ENCODE measurements at places on chromosomes 12 and 14. TPM values are rescaled to one million over a fixed set of nuclear protein-coding genes. Genes with fewer than 3 reads are reported as not detected.

The CAND1 gene
- total RNA-seq, result 47.8 TPM

The JPH4 gene
- 0.12 TPM for total RNA-seq

The GPR132 gene
- 1.4 TPM for total RNA-seq

The ADGRD1 gene
- total RNA-seq, result 22.0 TPM

The MMP14 gene
- 658 TPM for total RNA-seq

The PTPRO gene
- total RNA-seq, result 0.09 TPM

The DIO2 gene
- total RNA-seq, result 0.09 TPM

The DEPDC4 gene
- total RNA-seq, result 0.35 TPM

The OLR1 gene
- 5.1 TPM for total RNA-seq

The PPP2R5E gene
- total RNA-seq, result 9.5 TPM

The DCN gene
- 2,317 TPM for total RNA-seq

The INSM2 gene
- total RNA-seq, result not detected

The KLRK1 gene
- not detected for total RNA-seq

The TROAP gene
- total RNA-seq, result 1.6 TPM

The IFNG-AS1 gene
- not detected for total RNA-seq

The KRT78 gene
- not detected for total RNA-seq

The NANOG gene
- total RNA-seq, result not detected

The CNIH1 gene
- total RNA-seq, result 289 TPM

The TAS2R31 gene
- total RNA-seq, result 0.35 TPM

The CD4 gene
- 0.35 TPM for total RNA-seq

The NKX2-8 gene
- not detected for total RNA-seq

The DEGS2 gene
- total RNA-seq, result 0.09 TPM

The PPP1R36 gene
- total RNA-seq, result not detected

The GTF2H3 gene
- total RNA-seq, result 24.3 TPM

The ACOT4 gene
- total RNA-seq, result 0.09 TPM

The CLEC6A gene
- not detected for total RNA-seq

The ANGEL1 gene
- 6.2 TPM for total RNA-seq

The FLRT2 gene
- total RNA-seq, result 80.2 TPM

The NXPH4 gene
- 14.1 TPM for total RNA-seq

The CLEC7A gene
- total RNA-seq, result not detected

The CAMKK2 gene
- total RNA-seq, result 25.7 TPM

The CIROP gene
- not detected for total RNA-seq

The AICDA gene
- total RNA-seq, result not detected

The CABP1 gene
- total RNA-seq, result 4.2 TPM

The HSP90AA1 gene
- total RNA-seq, result 196 TPM

The HOXC11 gene
- total RNA-seq, result not detected
